Cortex of kidney (tissue), 1 donor: ENCODE measurements at places on chromosomes 11 and 22.

DNA sequence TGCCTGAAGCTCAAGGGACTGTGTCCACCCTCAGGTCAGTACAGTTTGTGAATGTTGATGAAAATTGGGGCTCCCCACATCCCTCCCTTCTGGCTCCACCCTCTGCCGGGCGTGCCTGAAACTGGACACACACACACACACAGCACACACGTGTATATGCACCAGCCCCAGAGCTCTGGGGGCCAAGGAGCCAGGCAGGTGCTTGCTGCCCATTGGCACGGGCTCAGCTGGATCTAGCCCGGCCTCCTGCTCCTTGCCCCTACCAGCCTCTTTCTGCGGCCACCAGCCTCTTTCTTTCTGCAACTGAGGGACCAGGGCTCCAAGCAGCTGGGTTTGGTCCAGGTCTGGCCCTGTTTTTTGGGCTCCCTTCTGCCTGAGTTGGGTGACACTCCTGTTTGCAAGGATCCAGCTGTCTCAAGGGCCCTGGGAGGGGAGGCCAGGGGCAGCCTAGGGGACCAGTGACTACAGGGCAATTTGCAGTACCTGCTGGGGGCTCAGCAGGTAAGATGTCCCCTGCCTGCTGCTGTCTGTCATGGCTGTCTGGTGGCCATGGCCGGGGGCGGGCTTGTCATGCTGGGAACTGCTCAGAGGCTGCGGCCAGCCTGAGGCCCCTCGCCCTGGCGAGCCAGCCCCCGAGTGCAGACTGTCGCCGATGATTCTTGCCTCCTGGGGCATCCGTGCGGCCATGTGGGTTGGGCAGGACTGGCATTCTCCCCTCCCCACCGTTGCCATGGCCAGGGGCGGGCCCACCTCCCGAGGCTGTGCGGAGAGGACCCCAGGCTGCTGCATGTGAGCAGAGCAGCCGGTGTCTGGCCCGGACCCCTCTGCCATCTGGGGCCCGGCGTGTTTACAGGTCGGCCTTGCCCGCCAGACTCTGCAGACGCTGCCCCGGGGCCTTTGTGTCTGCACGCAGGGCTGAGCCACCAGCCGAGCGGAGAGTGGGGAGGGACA lies 51.5 kb upstream of the PPARA start:
- DNase-seq, result no peak

DNA sequence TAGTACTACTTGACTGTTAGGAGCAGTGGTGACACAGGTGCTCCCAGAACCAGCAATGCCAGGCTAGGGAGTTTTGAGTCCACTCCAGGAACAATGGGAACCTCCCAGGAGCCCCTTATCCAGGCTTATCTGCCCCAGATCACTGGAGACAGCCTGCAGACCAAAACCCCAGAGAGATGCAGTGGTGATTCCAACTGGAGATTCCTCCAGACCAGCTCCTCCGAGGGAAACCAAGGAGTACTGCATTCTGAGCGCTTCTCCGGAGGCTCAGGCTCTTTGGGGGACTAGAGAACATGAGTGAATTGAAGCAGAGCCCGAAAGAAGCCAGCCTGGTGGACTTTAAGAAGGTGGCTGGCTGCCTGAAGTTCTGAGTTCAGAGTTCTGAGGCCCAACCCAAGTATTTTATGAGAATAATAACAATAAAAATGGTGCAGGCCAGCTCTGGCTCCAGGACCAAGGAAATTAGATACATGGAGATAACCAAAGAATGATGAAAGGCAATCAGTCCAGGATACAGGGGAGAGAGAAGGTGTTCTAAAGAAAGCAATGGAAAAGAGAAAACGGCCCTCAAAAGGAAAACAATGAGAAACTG lies 1.3 kb upstream of the TMEM25 start:
- no peak for DNase-seq

- no peak for DNase-seq
Observed at GRCh38 chr22:36334821-36335603, 52.8 kb downstream of the MYH9 start.

- no peak for DNase-seq
Observed at GRCh38 chr22:46671824-46672432, 51.7 kb downstream of the GRAMD4 start.

DNA sequence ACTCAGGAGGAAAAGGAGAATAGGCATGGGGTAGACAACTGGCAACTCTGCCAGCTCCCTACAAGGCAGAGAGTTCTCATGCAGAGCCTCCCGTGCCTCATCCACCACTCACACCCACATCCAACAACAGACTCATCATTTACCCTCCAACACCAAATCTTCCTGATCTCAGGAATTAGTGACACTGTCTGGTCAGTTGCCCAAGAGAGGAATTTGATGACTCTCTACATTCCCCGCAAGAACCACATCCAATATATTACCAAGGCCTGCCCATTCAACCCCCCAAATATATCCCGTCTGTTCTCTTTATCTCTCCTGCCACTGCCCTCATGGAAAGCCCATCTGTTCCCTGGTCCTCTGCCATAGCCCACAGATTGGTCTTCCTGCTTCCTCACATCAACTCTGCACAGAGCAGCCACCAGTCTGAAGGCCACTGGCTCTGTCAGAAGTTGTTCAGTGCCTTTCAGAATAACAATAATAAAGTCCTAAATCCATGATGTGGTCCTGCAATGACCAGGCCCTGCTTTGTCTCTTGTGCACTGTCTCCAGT lies 57.5 kb upstream of the CD82 start:
- no peak for DNase-seq

- no peak for DNase-seq
Observed at GRCh38 chr11:44621140-44621681, 55.7 kb downstream of the CD82 start.

GRCh38 chr11:74687237-74688023 lies 43.8 kb downstream of the CHRDL2 start:
- no peak for DNase-seq

- no peak for DNase-seq
Observed at GRCh38 chr11:23097891-23098290, 237.6 kb upstream of the CCDC179 start.

DNA sequence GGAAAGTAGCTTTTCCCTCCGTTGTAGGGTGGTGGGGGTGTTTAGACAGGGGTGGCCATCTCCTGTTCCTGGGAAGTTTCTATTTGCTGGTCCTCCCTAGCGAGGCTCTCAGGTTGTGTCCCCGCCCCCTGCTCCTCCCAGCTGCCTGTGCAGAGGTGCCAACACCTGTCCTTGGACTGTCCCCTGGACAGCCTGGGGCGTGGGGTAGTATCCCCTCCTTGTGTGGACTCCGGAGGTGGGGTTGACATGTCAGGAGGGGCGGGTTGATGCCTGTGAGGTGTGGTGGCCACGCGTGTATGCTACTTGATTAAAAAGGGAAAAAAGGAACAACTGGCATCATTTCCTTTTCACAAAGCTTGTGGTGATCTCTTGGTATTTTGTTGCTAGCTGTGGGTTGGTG lies 14.3 kb upstream of the RANBP1 start:
- DNase-seq, result no peak

DNA sequence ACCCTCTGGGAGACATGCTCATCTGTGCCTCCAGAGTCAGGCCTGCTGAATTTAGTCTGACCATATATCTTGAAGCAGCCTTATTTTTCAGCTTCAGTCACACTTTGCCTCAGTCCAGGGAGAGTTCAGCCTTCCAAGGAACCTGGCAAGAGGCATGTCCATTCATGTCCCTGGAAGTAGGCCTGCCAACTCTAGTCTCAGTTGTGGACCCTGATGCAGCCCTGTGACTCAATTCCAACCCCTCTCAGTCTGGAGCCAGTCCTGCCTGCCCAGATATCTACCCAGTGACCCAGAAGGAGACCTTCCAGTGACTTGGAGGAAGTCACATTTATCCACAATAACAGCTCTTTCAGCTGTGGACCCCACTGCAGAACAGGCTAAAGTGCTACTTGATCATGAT lies 566.6 kb downstream of the TMEM135 start:
- no peak for DNase-seq

DNA sequence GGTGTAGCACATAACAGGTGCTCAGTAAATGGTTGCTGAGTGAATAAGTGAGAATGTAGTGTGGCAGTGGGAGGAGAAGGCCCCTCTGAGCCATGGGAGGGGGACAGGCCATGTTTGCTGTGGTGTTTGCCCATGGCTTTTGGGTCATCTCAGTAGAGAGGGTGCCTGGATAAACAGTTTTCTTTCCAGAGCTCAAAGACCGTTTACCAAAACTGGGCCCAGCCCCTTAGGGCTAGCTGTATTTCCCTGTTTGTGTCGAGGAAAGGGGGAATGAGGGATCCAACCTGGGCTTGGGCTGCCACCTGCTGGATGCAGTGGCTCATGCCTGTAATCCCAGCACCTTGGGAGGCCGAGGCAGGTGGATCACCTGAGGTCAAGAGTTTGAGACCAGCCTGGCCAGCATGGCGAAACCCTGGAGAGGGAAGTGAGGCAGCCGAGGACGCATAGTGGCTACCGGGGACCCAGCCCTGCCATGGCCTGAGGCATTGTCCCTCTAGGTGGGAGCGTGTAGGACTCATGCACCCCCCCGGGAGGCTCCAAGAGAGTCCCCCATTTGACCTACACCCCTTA lies 8.7 kb upstream of the LTO1 start:
- no peak for DNase-seq

GRCh38 chr11:109885006-109885405 lies 208.2 kb upstream of the ZC3H12C start:
- no peak for DNase-seq

DNA sequence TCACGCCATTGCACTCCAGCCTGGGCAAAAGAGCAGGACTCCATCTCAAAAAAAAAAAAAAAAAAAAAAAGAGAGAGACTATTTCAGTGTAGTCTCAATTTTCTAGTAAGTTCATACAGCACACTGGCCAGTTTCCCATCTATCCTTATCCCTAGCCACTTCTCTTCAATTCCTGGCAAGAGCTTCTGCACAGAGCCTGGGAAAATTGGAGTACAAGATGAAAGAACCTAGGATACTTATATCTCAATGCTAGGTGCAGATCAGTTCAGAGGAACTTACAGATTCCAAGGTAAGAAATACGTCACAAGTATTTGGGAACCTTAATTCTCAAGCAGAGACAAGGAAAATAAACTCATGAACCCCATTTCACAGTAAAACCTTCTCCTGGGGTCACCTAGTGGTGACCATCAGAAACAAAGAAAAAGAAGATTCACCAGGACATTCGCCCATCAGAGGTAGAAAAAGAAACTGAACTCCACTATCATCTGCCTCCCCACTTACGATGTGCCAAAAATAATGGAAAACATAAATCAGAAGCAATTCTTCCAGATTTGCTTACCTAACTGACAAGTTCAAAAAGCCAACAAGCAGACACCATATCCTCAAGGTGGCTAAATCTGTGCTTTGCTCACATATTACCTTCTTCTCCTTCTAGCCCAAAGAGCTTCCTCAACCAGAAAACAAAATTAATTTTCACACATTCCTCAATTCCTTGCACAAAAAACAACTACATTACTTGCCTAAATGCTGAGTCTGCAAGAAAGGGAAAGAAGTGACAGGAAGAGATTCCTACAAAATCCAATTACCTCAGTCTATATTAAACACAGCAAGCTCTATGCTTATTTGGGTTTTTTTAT lies 4.9 kb downstream of the DENND5A start:
- DNase-seq, result no peak

- no peak for DNase-seq
Observed at GRCh38 chr22:49340406-49340805, 487.3 kb downstream of the BRD1 start.

- DNase-seq, result no peak
Observed at GRCh38 chr22:26398741-26399153, 30.3 kb upstream of the ASPHD2 start.

DNA sequence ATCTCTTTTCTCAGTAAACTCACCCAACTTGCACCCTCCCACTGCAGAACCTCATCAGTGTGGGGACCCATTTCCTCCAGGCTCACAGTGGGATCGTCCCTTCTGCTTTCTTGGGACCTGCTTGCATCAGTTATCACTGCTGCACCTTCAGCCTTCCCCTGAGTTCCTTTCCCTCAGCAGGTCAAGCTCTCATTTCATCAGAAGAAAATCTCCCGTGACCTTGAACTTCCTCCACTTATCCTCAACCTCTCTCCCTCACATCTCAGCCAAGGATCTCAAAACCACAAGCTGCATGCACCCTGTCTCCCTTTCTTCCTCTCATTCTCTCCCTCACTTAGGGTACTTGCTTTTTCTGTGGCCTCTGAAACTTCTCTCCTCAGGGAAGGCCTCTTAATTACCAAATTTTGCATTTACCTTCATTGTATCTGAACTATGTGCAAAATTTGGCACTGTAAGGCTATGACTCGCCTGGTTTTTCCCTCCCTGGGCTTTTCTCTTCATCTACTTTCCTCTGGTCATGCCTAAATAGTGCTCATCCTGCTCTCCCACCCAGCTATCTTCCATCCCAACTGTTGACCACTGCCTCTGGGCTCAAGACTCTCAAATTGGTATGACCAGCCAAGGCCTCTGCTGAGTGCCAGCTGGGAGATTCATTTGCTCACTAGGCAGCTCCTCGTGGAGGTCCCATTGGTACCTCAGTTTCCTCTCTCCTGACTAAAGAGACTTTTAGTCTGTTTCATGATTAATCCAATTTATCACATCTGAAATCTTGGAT lies 2.7 kb upstream of the RCE1 start:
- no peak for DNase-seq

DNA sequence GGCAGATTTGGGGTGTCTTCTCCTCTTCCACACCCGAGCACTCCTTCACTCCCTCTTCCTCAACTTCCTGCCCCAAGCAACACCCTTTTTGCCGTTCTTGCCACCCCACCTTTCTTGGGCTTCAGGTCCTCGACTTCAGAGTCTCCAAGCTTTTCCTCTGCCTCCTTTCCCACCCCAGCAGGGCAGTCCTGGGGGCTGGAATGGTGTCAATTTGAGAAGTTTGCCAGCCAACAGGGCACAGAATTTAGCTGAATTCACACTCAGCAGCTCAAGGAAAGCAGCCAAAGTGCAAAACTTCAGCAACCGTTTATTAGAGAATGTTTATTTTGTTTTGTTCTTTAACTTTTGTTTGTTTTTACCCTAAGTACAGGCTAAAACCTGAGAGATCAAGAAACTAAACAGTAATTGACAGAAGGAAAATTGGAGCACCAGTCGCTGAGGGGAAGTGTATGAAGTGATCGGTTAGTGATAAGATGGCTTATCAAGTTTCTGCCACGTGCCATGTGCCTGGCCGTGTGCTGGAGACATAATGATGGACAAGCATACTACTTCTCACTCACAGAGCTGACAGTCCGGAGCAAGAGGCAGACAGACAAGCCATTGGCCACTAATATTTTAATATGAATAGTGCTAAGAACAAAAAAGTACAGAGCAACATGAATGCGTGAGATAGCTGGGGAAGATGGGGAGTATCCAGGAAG lies 44.4 kb downstream of the AHNAK start:
- DNase-seq, result no peak
